Activated T-helper 17 cell treated with anti-CD3 and anti-CD28 coated beads, Interleukin-2, amount 50 U/mL, for 72 hours (primary cell): ENCODE measurements at places on chromosomes 4 and X.

DNA sequence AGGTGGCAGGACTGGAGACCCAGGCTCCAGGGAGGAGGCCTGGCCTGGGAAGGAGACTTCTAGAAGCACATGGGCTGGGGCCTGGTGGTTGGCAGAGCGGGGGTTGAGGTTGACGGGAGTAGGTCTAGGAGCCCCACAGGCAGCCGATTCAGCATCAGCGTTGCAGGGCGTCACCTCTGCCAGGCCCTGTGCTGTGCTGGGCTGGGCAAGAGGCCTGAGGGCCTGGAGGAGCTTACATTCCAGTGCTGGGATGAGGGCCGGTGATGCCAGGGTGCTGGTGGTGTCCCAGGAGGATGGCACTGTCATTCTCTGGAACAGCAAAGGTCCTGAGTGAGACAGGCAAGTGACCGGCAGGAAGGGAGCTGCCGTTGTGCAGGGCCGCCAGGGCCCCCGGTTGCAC lies 76.6 kb downstream of the SORCS2 start:
- ATAC-seq, result no peak

DNA sequence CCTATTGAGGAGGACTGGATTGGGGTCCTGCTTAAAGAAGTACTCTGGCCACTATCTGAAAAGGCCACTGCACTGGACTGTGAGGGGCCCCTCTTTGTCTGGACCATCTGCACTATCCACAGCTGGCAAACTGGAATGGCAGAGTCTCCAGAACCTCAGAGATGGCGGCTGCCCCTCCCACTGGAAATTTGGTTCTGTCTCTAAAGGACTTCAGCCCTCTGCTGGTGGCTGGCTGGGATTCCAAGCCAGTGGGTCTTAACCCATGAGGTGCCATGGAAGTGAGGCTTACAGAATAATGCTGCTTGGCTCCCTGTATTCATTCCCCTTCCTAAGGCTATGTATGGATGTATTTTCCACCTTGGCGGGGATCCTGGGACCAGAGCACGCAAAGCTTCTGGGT lies 41.6 kb upstream of the CYLC1 start:
- ATAC-seq, result no peak

GRCh38 chr4:139603576-139604410 lies 47.8 kb upstream of the SETD7 start:
- peak; percentile 54 for ATAC-seq

DNA sequence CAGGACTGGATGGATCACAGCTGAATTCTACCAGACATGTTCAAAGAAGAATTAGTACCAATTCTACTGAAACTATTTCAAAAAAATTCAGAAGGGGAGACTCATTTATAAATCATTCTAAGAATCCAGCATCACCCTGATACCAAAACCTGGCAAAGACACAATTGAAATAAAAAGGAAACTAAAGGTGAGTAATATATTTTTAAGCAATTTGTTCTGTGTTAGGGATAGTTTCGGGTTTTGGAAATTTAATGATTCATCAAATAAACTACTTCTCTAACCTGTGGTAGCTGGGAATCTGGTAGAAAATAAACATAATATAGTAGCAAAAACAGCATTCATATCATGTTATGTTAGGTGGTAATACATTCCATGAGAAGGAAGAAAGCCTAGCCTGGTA lies 662.2 kb upstream of the BOD1L1 start:
- no peak for ATAC-seq

GRCh38 chr4:146342600-146343192 lies 128.4 kb downstream of the REELD1 start:
- ATAC-seq, result no peak

DNA sequence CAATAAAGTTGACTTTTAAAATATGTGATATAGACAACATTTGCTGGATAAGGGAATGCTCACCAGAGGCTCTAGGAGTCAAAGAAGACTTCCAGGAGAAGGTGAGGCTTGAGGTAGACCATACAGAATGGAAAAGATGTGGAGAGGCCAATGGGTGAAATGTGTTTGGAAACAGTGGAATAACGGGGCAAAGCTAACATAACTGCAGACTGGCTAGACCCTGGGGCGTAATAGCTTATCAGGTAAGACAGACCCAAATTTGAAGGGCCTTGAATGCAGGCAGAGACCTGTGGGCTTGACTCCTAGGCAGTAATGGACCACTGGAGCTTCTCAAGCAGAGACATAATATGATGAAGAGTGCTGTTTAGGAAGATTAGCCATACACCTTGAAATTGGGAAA lies 25.4 kb downstream of the GPC3 start:
- ATAC-seq, result no peak
